ENCODE measurements at places on chromosomes 16 and 17.

DNA sequence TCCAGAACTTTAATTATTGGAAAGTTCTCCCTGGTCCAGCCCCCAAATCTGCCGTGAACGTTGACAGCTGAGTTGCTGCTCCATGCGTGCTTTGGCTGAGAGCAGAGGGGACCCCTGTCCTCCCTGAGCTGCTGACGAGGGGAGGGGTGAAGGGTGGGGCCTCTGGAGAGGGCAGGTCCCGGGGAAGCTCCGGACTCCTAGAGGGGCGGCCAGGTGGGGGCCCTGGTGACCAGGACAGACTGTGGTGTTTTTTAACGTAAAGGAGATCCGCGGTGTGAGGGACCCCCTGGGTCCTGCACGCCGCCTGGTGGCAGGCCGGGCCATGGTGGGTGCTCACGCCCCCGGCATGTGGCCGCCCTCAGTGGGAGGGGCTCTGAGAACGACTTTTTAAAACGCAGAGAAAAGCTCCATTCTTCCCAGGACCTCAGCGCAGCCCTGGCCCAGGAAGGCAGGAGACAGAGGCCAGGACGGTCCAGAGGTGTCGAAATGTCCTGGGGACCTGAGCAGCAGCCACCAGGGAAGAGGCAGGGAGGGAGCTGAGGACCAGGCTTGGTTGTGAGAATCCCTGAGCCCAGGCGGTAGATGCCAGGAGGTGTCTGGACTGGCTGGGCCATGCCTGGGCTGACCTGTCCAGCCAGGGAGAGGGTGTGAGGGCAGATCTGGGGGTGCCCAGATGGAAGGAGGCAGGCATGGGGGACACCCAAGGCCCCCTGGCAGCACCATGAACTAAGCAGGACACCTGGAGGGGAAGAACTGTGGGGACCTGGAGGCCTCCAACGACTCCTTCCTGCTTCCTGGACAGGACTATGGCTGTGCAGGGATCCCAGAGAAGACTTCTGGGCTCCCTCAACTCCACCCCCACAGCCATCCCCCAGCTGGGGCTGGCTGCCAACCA, at the start of gene MC1R:
TSS of gene MC1R (plus strand) at position 410 of the 895 bp plus-strand sequence. CDS start at position 807, 397 bp downstream.
- DNase-seq = no peak

GRCh38 chr17:50297407-50297865, 23.2 kb downstream of the TMEM92 start:
- DNase-seq = peak; percentile 96

DNA sequence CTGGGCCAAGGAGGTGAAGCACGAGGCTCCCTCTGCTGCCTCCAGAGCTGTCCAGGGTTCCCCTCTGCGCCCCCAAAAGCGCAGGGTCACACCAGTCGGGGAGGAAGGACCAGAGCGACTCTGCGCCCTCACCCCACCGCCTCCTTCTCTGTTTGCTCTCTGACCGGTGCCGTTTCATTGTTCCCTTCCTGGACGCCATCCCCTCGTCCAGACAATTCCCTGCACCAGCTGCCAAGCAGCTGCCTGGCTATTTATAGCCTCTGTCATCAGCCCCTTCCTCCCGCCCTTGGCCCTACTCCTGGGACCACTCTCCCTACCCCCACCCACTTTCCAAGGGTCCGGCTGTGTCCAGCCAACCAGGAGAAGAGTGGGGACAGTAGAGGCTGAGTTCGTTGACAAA, 68.8 kb upstream of the CREBBP start:
- DNase-seq = no peak

- no peak for DNase-seq
Measured at GRCh38 chr17:57356153-57356718, 99.9 kb downstream of the MSI2 start.

DNA sequence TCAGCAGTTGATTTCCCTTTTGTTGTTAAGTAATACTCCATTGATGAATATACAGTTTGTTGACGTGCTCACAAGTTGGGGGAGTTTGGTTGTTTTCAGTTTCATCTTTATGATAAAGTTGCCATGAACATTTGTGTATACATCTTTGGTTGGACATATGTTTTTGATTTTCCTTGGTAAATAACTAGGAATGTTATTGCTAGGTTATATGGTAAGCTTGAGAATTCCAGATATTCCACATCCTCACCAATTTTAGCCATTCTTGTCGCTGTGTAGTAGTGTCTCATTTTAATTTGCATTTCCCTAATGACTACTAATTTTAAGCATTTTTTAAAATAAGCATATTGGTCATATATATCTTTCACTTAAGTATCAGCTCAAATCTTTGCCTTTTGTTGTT, 55.0 kb upstream of the RASL10B start:
- DNase-seq = no peak

DNA sequence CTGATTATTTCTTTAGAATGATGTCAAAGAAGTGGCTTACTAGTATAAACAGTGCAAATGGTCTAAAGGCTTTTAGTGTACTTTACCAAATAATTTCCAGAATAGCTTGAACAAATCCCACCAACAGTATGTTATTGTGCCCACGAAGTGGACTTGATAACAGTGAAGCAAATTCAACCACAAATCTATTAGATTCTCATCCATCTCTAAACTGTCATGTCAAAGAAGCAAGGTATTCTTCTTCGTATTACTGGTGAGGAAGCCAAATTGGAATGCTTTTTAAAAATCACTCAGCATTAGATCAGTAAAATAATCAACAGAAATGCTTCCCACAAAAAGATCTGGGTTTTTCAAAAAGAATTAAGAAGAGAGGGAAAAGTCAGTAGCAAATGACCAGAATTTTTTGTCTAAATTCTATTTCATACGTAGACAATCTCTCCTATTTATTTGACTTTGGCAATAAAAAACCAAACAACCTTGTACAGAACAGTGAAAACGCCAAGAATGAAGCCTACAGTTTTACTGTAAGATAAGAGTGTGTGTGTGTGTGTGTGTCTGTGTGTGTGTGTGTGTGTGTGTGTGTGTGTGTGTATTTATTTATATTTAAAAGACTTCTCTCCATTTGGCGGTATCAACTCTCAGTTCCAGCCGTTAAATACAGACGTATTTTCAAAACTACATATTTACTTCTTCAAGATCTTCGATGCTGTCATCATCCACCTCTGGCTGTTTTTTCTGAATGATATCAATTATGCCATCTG, 114.6 kb downstream of the CYB561 start:
- DNase-seq = no peak

DNA sequence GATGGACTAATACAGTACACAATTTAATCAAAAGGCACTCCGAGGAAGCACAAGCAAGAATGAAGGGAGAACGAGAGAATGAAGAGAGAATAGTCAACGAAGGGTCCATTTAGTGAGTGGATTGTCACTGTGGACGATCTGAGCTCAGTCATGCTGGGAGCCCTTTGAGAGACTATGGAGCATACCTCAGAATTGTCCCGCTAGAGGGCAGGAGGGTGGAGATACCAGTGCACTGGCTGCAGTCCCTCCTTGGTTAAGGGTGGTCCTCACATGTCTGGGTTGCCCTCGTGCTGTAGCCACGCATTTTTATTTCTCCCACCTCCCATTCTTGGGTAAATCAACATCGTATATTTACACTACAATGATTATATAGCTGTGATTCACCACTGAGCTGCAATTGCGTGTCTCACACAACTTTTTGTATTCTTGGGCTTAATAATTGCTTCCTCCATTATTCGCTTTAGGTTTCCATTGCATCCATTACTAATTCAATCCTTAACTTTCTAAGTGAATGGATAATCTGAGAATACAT, 33.2 kb upstream of the FAM20A start:
- DNase-seq = no peak

DNA sequence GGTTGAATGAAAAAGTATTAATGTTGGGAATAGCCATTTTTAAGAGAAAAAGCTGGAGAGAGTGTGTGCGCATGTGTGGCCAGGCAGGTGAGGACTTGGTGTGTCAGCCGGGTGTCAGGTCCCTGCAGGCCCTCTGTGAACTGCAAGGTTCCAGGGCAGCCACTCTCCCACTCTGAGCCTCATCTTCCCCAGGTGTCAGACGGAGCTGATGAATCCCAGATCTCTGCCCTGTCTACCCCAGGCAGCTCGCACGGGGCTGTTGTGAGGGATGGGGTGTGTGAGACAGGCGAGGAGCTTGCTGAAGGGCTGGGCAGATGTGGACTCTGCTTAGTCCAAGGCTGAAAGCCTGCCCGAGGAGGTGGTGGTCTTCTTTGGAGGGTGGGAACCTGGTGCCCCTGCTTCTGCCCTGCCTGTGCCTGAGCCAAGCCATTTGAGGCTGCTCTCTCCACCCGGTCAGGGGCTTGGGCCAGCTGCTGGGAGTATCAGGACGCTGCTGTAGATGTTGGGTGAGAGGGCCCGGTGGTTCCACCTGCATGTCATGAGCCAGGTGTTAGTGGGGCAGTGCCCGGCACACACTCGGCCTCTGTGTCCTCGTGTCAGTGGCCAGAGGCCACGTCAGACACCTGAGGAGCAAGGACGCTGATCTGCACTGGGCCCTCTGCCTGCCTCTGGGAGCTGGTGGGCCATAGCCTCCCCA, 122.4 kb downstream of the RAB11FIP4 start:
- DNase-seq = no peak

Data from HTR-8/SVneo (cell line).